ENCODE measurements at places on chromosomes 3 and 15. TPM values are rescaled to one million over a fixed set of nuclear protein-coding genes. Genes with fewer than 3 reads are reported as not detected.

The CPA3 gene
- not detected for total RNA-seq

The ACSBG1 gene
- total RNA-seq, result not detected

The ADPRH gene
- 3.7 TPM for total RNA-seq

The CAV3 gene
- total RNA-seq, result not detected

The KBTBD13 gene
- total RNA-seq, result not detected

The SNX33 gene
- 22.5 TPM for total RNA-seq

The FAM43A gene
- 96.5 TPM for total RNA-seq

The ZDHHC23 gene
- 1.1 TPM for total RNA-seq

The LYZL4 gene
- not detected for total RNA-seq

The SLC22A14 gene
- total RNA-seq, result 0.14 TPM

The CACNA1D gene
- under 0.01 TPM for total RNA-seq

The PLSCR2 gene
- not detected for total RNA-seq

The IFT57 gene
- total RNA-seq, result 37.7 TPM

The TIGIT gene
- not detected for total RNA-seq

Data from placental pericyte (primary cell).